Non-pigmented ciliary epithelial cell (primary cell): ENCODE measurements at places on chromosomes 1 and 21.

DNA sequence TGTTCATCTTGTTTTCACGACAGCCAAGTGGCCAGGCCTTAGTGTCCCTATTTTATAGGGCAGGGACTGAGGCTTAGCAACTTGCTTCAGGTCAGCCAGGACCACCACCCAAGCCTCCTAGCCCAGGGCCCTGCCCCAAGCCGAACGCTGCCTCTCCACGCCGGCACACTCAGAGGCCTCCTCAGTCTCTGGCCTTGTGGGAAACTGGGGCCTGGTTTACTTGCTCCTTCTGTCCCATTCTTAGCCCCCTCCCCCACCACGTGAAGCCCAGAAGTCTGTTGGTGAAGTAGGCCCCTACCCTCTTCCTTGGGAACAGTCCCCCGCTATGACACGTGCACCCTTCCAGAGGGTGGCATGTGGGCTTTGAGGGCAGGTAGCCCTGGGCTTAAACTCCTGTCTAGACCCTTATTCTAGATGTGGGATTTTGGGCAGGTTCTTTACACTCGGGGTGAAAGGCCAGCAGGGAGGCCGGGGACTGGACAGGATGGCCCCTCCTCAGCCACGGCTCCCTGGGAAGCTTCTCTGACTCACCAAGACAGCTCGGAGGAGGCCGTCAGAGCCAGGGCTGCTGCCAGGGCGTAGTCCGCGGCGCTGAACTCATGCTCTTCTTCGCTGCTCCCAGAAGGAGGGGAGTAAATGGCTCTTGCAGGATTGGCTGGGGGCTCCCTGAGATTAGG is 4.3 kb downstream of the MYOM3 start:
- peak; percentile 26 for DNase-seq

DNA sequence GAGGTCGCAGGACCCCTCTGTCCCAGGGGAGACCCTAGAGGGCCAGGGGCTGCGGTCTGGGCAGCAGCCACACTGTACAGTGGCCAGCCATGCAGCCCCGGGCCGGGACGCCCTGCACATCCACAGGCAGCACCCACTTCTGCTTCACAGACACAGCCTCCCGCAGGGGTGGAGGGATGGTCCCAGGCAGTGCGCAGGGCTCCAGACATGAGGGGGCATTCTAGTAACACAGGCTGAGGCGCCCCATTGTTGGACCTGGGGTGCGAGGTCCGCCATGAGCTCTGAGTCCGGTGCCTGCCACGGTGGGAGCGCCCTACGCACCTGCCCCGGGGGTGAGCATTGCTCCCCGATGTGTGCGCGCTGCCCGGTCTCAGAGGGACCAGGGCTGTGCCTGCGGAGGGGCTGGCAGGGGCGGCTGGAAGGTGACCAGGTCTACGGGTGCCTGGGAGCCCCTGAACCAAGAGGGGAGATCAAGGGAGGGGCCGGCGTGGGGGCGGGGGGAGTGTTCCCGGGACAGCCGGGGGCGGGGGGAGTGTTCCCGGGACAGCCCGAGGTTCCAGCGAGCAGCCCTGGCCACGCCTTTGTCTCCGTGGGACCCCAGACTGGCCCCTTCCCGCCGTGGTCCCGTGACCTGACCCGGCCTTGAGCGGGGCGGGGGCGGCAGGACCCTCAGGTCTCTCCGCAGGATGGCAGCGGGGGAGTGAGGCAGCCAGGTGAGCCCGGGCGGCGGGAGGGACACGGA is 4.5 kb downstream of the MMEL1 start:
- no peak for DNase-seq

- DNase-seq = no peak
Measured at GRCh38 chr1:66931590-66931989, 6.8 kb downstream of the MIER1 start.

DNA sequence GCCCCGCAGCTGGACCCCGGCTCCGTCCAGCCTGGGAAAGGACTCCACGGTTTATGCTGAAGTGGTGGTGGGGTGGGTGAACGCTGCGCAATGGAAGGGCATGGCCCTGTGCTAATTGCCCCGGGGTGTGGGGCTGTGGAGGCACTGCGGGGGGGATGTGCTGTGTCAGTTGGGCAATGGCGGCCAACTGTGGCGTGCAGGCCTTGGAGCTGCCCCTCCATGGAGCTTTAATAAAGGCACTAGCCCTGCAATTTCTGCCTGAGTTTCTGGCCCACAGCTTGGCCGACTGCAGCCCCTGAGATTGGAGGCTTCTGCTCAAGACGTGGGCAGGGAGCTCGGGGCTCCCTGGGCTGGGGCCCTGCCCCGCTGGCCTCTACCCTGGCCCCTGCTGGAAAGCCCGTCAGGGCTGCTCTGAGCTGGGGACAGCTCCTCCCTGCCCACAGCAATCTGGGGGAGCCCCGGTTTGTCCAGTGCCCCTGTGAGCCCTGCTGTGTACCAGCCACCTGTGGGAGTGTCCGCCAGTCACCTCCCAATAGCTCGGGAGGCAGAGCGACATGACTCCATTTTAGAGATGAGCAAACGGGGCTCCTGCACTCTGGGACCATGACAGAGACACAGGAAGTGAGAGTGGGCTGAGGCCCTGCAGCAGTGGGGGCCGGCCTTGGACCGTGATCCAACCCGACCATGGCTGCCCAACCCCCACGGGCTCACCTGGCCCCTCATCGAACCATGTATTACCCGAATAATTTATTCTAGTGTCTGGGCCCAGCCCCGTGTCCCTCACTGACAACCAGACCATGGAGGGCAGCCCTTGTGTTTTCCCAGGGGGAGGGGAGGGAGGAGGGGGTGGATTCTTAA is 8.7 kb upstream of the TNFRSF14 start:
- DNase-seq = no peak

DNA sequence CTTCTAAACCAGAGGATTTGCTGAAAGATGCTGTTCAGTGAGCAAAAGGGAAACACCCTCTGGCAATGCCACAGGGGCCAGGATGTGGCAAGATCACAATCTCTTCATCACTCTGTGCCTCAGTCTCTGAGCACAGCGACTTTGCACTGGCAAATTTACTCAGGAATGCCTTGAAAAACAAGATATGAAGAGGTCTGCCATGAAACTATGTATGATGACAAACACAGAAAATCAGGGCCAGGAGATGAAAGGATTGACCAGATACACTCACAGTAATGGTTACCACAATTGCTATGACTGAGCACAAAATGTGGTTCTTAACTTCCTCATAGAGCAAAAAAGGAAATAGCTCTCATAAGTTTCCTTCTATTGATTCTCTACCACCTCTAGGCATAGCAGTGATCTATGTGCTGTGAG is 5.8 kb downstream of the TTC13 start:
- DNase-seq = no peak

GRCh38 chr1:66312271-66312990 is 221.5 kb upstream of the SGIP1 start:
- DNase-seq = no peak

GRCh38 chr1:240644732-240645131 is 32.8 kb upstream of the GREM2 start:
- DNase-seq = no peak

- DNase-seq = no peak
Measured at GRCh38 chr1:62131093-62131725, 63.4 kb upstream of the L1TD1 start.

DNA sequence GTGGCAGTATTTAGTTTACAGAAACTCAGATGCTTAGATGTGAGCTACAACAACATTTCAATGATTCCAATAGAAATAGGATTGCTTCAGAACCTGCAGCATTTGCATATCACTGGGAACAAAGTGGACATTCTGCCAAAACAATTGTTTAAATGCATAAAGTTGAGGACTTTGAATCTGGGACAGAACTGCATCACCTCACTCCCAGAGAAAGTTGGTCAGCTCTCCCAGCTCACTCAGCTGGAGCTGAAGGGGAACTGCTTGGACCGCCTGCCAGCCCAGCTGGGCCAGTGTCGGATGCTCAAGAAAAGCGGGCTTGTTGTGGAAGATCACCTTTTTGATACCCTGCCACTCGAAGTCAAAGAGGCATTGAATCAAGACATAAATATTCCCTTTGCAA is 59.7 kb upstream of the ZNF326 start:
- no peak for DNase-seq
